GM20000 (cell line): ENCODE measurements at places on chromosomes 11 and 22.

- no peak for DNase-seq
Observed at GRCh38 chr11:94332814-94333213, 28.4 kb downstream of the IZUMO1R start.

DNA sequence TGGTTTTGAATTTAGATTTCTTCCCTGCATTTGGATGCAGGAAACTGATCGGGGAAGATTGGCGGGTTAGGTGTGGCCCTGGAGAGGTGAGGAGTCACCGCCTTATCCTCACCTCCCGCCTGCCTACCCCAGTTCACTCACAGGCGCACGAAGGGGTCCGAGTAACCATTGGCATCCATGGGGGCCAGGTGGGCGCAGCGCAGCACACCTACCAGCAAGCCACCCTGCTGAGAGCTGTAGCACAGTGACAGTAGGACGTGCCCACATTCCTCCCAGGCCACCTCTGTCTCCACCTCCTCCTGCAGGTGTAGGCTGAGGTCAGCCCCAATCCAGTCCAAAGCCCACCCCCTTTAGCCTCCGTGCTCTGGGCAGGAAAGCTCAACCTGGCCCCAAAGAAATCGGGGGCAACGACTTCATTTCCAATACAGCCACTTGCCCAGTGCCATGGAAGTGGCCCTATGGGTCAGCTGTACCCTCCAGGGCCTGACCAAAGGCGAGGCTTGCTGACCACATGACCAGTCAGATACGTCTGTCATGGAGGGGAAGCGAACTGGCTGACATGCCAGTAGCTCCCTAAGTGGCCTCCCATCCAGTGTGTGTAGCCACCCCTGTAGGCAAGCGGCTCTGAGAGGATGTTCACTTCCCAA, 6.7 kb downstream of the NDUFV1 start:
- DNase-seq = no peak

GRCh38 chr11:111123463-111124398, 121.8 kb upstream of the POU2AF2 start:
- DNase-seq = no peak

GRCh38 chr11:47188259-47188658, 2.0 kb upstream of the PACSIN3 start:
- no peak for DNase-seq

DNA sequence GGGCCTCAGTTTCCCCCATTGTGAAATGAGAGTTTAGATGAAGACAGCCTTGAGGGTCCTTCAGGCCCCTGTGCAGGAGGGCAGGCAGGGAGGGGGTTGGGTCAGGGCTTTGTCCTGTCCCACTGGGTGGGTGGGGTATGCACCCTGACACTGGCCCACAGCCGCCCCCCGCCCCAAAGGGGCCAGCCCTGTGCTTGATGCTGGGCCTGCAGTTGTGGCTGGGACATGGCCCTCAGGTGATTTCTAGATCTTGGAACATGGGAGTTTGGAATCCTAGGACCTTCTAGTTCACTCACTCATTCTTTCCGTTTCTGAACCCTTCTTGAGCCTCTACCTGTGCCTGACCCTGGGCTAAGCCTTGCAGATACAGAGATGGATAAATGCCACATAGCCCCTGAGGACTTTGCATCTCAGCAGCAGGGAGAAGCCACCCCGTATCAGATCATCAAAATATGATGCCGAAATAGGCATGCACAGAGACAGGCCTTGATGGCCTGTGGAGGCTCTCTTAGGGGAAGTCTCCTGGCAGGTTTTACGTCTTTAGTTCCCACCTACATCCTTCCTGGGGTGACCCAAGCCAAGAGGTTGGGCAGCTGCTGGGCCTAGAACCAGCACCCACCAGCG, 76.0 kb downstream of the FBLN1 start:
- no peak for DNase-seq

DNA sequence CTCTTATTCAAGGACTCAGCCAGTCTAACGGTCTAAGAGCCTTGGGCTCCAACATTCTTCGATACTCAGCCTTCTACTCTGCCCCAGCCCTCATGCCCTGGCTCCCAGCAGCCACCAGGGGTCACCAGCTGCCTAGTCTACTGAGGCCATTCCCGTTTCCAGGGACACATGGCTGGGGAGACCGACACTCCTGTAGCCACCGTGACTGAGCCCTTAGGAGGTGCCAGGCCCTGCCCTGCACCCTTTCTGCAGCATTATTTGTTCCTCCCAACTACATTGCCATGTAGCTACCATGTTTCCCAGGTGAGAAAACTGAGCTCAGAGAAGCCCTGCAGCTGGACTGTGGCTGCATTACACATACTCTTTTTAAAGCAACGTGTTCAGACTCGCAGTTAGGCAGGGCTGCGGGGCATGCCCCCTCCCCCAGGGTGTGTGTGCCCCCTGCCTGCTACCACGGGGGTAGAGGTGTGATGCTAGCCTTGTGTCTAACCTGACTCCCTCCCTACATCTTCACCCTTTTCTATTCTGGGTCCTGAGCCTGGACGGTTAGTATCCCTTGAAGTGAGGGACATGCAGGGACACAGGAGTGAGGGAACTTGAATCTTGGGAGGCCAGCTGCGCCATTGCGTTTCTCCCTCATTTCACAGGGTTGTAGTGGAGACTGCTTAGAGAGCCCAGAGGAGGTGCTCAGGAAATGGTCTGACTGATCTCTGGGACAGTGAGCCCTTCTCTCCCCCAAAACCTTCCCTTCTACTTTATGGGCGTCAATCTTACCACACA, 17.5 kb downstream of the ATG16L2 start:
- peak; percentile 52 for DNase-seq

DNA sequence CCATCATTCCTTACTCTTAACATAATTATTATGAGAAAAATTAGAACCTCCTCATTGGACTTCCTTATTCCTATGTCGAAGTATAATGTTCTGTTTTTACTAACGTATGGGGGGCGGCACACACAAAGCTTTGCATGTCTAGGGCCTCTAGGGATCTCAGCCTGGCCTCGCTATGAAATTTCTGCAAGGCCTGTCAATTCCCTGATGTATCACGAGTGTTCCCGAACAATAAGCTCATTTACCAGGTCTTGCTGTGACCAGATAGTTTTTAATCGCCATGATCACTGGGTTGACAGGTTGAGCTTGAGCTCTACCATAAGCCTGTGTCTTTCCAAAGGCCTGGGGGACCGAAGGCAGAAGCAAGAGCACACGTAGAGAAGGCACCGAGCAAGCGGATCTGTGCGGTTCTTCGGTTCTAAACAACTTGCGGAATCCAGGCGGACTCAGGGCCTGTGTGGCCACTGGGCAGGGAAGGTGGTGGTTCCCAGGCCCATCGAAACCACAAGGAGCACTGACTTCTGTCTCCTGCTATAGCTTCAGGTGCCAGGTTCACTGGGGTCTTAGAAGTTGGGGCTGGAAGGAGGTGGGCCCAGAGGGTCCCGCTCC, 10.4 kb upstream of the FXYD2 start:
- DNase-seq = no peak

- peak; percentile 54 for DNase-seq
Observed at GRCh38 chr11:94740083-94741021, 27.8 kb upstream of the AMOTL1 start.

GRCh38 chr22:42994917-42995562, 19.9 kb downstream of the PACSIN2 start:
- peak; percentile 33 for DNase-seq

GRCh38 chr11:102416976-102417375, 35.6 kb downstream of the TMEM123 start:
- DNase-seq = no peak

GRCh38 chr11:15747671-15748070, 608.7 kb downstream of the SOX6 start:
- DNase-seq = no peak

GRCh38 chr22:44172370-44173108, 8.2 kb upstream of the PARVG start:
- DNase-seq = peak; percentile 81
